CD8-positive, alpha-beta T cell (primary cell): ENCODE measurements at places on chromosomes 1 and 21.

DNA sequence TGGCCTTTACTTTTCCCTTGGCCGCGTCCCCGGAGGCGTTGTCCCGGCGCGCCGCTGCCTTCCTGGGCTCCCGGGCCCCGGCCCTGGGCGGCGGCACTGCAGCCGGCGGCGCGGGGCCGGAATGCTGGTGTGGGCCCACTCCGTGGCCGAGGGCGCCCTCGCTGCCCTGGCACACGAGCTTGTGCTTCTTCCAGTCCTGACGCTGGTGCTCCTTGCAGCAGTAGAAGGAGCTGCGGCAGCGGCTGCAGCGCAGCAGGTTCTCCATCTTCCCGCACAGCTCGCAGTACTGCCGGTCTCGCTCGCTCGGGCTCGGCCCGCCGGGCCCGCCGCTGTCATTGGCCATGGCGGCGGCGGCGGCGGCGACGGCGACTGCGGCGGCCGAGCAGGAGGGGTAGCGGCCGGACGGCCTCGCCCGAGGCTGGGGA, 529 bp downstream of the EGLN1 start:
- peak; percentile 72 for DNase-seq

- DNase-seq: no peak
These were observed 623.9 kb upstream of the NR5A2 start for GRCh38 chr1:199403531-199404116.

- no peak for DNase-seq
These were observed 38.7 kb upstream of the DESI2 start for GRCh38 chr1:244614113-244614836.

DNA sequence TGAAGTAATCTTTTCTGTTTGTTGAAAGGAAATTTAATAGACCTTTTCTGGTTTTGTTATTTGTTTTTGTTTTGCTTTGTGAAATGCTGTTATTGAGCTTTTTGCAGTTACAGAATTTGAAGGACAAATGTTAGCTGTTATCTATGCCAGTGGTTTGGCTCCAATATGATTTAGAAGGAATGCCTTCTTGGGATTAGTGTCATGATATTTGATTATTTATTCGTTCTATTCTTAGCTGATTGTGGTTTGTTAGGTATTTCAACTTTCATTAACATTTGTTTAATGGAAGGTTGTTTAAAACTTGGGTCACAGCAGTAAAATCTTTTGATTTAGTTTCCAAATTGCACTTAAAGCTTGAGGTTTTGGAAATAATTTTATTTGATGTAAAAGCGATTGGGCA, 33.5 kb downstream of the ADGRL2 start:
- no peak for DNase-seq

GRCh38 chr21:33230545-33231324, 997 bp downstream of the IFNAR2 start:
- DNase-seq: peak; percentile 23

DNA sequence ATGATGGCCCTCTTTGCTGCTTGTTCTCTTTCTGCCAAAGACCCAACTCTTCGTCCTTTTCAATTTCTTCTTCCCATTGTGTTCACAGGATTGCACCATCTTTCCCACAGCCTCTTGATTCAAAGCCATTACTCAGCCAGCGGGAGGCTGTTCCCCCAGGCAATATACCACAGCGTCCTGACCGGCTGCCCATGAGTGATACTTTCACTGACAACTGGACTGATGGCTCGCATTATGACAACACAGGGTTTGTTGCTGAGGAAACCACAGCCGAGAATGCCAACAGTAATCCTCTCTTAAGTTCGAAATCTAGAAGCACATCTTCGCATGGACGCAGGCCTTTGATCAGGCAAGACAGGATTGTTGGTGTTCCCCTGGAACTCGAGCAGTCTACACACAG, 167.4 kb downstream of the LRRC40 start:
- DNase-seq: no peak

DNA sequence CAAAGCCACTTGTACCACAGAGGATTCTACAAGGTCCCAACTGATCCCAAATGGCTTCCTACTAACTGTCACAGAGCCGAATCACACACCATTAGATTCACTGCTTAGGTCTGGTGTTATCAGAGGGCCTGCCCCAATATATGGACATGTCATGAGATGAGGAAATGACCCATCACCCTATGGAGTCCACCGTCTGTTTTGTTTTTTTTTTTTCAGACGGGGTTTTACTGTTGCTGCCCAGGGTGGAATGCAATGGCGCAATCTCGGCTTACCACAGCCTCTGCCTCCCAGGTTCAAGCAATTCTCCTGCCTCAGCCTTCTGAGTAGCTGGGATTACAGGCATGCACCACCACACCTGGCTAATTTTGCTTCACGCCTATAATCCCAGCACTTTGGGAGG, 83.8 kb upstream of the ETS2 start:
- no peak for DNase-seq

- no peak for DNase-seq
These were observed 22.3 kb downstream of the MYBPH start for GRCh38 chr1:203153051-203153988.

DNA sequence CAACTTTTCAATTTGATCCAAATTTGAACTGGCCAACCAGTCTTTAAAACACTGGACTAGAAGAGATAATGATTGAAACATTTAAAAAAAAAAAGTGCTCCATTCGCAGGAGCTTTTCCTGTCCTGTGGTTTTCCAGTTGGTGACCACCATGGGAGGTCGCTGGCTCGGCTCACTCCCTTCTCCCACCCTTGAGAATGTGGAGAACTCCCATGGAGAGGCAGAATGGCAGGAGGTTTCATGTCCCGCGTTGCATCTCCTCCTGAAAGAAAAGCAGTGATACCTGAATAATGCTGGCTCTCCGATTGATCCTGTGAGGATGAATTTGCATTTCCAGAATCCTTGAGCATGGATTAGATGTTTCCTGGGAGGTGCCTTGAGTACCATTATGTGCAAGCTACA, 16.5 kb upstream of the MPZL1 start:
- DNase-seq: no peak

DNA sequence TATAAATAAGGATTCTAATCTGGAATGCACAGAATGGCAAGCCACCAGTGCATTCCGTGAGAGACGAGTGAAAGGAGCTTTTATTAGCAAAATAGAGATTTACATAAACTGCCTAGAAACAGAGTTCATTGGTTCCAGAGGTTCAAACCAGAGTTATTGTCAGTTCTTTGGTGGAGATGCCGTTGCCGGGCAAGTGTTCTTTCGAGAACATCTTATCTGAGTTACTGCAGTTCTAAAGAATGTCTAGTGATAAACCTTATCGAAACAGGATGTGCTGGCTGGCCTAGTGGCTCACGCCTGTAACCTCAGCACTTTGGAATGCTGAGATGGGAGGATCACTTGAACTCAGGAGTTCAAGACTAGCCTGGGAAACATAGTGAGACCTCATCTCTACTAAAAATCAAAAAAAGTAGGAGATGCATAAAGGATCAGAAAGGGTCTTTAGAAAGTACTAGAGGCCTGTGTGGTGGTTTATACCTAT, 19.9 kb upstream of the EVI5 start:
- DNase-seq: no peak
